GOT3 (cell line): ENCODE measurements at places on chromosomes 12 and 14.

GRCh38 chr14:50542941-50543418 lies 10.6 kb upstream of the MAP4K5 start:
- no peak for DNase-seq

- DNase-seq = no peak
Observed at GRCh38 chr12:104605685-104606084, 148.9 kb downstream of the CHST11 start.

- no peak for DNase-seq
Observed at GRCh38 chr12:52007158-52007921, 594 bp downstream of the TAMALIN start.

GRCh38 chr12:113467502-113468364 lies 3.9 kb downstream of the LHX5 start:
- DNase-seq = no peak
